ENCODE measurements at places on chromosomes 1 and 21.

GRCh38 chr1:220421508-220421907 is 106.4 kb upstream of the MARK1 start:
- no peak for DNase-seq

- no peak for DNase-seq
These were observed 20.7 kb upstream of the ADARB1 start for GRCh38 chr21:45053561-45054226.

- DNase-seq = no peak
These were observed 11.8 kb downstream of the AHCTF1 start for GRCh38 chr1:246919902-246920301.

DNA sequence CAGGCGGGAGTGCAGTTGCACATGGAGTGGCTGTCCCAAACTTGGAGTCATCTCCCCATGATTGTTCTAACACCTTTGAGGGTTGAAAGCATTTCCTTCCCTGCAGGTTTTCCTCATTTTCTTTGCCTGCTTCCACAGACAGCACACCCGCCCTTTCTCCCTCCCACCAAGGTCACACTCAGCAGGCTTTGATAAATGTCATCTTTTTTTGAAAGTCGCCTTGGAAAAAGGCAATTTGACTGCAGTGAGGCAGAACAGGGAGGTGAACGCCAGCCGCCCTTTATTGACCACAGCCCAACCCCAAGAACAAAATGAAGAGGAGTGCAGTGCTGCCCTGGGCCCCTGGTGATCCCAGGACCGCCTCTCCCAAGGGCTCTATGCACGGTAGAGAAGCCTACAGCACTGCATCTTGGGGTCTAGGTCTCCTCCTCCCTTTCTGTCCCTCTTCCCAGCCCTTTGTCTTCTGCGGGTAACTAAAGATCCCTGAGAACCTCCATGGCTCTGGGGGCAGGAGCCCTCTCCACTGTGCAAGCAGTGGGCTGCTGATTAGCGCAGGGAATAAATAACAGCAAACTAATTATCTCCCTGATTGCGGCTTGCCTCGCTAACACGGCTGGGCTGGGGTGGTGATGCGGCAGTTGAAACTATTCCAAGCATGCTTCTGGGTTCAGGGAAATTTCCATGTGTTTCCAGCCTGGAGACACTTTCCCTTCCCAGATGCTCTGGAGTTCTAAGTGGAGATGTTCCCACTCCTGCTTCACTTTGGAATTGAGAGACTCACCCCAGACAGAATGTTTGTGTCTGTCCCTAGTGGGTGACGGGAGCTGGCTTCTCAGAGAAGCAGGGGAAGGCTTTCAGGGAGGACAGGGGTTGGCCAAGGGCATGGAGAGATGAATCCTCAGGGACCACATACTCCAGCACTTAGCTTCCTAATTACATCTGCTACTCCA is 11.8 kb upstream of the AMIGO1 start:
- no peak for DNase-seq

GRCh38 chr1:156165083-156165482 is 11.7 kb downstream of the SEMA4A start:
- no peak for DNase-seq

- DNase-seq = no peak
These were observed 82.1 kb downstream of the MT1HL1 start for GRCh38 chr1:236922190-236922589.

DNA sequence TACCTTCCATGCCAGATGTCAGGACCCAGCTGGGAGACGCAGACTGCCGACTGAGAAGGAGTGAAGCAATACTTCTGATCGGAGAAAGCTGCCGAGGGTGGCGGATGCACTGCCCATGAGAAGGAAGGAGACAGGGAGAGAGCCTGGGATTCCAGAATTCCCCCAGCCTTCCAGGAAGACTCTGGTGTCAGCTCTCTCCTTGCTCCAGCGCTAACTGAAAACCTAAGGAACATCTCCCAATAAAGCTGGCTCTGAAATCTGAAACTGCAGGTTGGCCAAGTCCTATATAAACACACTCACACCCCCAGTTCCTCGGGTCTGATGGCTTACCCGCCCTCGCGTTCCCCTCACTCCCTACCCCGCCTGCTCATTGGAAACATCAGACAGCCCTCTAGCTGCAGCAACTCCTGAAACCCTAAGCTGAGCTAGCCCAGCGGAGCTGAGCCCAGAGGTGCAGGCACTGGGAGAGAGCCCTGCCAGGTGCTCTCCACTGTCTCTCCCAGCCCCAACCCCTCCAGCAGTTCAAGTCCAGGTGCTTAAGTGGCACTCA is 52.3 kb downstream of the PLEKHA6 start:
- no peak for DNase-seq

DNA sequence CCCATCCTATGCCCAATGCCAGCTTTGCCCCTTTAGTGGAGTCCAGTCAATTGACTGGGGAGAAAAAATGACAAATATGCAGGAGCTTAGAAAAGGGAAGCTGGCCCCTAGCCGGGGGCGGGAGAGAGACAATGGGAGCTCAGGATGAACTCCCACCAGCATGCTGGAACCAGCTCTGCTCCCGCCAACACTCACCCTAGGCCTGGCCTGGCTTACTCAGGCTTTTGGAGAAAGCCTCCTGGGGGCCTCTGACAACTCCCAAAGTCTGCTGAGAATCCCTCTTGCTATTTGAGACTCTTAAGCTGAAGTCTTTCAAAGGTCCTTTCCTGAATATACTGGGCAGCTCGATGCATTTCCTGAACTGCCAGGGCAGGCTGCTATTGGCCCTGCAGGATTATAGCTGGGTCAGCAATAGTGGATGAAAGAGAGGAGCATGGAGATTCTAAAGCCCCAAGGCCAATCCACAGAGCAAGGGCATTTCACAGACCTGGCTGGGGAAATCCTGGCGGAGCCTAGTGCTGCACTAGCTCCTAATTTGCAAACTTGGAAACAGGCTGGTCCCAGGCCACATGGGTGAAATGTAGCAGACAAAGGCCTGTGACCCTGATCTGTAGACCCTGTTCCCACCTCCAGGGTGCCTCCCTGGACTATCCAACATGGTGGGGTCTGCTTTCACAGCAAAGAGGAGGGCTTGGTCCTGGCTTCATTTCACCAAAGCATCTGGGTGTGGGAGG is 35.7 kb upstream of the CLSTN1 start:
- DNase-seq = no peak

- peak; percentile 92 for DNase-seq
These were observed 38.5 kb downstream of the IER5 start for GRCh38 chr1:181126871-181127587.

DNA sequence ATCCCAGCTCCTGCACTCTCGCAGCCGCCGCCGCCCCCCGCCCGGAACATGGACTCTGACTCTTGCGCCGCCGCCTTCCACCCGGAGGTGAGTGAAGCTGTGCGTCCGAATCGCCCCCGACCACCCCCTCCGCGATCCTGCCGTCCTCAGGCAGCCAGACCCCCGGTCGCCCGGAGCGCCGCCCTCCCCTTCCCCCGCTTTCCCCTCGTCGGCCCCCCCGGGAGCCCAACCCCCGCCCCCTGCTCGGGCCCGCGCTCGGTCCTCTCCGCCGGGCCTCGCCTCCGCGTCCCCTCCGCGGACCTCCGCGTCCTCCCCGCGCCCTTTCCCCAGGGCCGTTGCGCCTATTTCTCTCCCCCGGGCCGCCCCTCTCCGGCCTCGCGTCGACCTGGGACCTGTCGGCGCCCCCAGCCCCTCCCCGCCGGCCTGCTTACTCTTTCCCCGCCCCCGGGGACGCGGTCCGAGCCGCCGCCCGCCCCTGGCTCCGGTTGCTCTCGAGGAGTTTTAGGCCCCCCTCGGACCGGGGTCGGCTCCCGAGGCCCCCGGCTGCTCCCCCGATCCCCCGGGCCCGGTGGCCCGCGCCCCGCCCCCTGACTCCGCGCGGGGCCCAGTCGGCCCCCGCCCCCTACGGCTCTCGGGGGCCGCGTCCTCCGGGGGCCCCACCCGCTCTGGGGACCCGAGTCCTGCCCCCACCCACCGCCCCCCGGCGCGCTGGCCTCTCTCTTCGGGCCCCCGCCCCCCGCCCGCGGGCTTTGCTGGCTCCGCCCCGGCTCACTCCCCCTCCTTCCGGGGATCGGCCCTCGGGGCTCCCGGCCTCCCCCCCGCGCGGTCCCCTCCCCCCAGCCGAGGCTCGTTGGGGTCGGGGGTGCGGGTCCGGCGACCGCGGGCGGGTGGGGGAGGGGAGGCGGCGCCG is 743 bp downstream of the PHF13 start:
- no peak for DNase-seq

DNA sequence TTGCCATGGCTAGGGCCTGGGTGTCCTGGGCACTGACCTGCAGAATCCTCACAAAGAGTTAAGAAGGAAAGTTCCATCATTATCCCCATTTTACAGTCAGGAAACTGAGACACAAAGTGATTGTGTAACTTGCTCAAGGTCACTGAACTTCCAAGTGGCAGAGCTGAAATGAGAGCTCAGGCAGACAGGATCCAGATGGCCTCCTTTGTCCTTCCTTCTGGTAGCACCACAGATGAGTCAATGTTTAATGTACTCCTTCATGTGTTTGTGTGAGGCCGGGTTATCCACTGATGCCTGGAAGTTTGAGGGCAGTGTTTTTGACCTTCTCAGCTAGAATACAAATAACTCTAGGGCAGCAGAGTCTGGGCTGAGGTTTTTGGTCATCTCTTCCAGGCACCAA is 207.0 kb downstream of the TNR start:
- DNase-seq = no peak

DNA sequence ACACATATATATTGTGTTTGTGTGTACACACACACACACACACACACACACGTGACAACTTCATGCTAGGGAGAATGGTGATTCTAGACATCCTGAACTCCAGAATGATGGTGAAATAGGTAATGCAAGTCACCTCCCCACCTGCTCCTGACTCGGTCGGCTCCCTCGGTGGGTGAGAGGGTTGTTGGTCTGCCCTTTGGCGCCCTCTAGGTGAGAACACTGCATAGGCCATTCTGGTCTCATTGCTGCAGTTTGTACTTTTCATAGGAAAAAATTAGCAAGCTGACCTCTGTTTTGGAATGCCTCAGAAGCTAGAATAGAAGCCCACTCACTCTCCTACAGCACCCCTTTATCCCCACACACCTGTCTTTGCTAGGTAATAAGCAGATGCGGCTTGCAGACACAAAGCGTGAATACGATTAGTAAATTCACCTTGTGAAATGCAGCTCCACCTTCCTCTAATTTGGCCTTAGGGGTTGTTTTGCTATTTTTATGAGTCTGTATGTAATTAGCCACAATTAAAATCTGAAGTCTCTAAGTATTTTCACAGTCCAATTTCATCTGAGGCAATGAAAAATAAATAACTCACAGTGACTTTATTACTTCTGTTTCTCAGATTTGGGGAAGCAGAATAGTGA is 130.0 kb upstream of the KCNJ15 start:
- peak; percentile 71 for DNase-seq

GRCh38 chr1:81878538-81878937 is 77.8 kb downstream of the ADGRL2 start:
- no peak for DNase-seq

DNA sequence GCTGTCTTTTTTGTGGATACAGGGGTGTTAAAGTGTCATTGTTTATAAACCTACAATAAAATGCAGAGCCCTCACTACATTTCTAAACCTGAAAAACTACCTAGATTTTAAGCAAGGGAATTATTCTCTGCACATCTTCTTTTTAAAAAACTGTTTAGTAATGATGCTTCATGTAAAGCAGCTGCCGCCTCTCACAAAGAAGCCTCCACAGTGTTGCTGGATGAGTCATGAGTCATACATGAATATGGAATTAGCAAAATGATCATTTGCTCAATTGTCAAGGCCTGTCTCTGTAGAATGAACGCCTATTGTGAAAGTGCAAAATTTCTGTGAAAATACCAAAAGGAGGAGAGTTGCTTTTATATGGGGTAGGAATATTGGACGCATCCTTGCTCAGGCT is 259.5 kb upstream of the CHRM3 start:
- DNase-seq = no peak
